HepG2 (cell line): ENCODE measurements at places on chromosomes 11 and 22. TPM values are rescaled to one million over a fixed set of nuclear protein-coding genes. Genes with fewer than 3 reads are reported as not detected.

DNA sequence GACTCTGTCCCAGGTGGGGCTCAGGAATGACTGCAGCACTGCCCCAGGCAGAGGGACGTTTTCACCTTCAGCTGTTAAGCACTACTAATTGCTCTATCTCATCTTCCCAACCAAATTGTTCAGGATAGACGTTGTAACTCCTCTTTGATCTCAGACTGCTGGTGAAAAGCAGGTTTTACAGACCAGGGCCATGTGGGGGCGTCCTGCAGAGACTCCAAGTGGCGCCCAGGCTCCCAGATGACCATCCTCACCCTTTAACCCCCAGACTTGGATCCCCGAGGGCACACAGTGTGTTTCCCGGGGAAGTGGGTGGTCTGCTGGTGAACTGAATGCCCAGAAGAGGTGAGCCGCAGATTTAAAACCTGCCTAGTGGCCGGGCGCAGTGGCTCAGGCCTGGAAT is 23.9 kb downstream of the FADD start:
- no peaks in the 10 kb centered on the region for H3K36me3 ChIP-seq
- no peak for DNase-seq
- H3K27me3 ChIP-seq, result peaks cover 21% of the 10 kb centered on the region
- no peak overlapping the region for H3K4me3 ChIP-seq
- no peak overlapping the region for H3K27ac ChIP-seq

Gene TRPT1
- 21.0 and 24.8 TPM in 2 replicates for total RNA-seq

Gene DGAT2
- total RNA-seq, result 39.4 and 65.6 TPM in 2 replicates

- H3K27me3 ChIP-seq, result no peaks in the 10 kb centered on the region
- no peak overlapping the region for H3K4me3 ChIP-seq
- H3K4me1 ChIP-seq, result peaks cover 1% of the 10 kb centered on the region; the same call in 1 of the 2 replicates
- H3K27ac ChIP-seq, result no peak overlapping the region
- H3K36me3 ChIP-seq, result no peaks in the 10 kb centered on the region
- DNase-seq, result no peak
These were observed 45.8 kb downstream of the SIK3 start for GRCh38 chr11:117052196-117053149.

Gene OTOG
- not detected in 2 replicates for total RNA-seq

- H3K27me3 ChIP-seq, result peaks cover 38% of the 10 kb centered on the region
- H3K27ac ChIP-seq, result no peak overlapping the region
- DNase-seq, result no peak
- H3K4me3 ChIP-seq, result no peak overlapping the region
These were observed 57.4 kb downstream of the LINC01488 start for GRCh38 chr11:69538854-69539253.

- peaks cover 2% of the 10 kb centered on the region; the same call in 1 of the 2 replicates for H3K4me1 ChIP-seq
- H3K36me3 ChIP-seq, result no peaks in the 10 kb centered on the region
- H3K4me3 ChIP-seq, result no peak overlapping the region
These were observed 20.6 kb downstream of the PARVA start for GRCh38 chr11:12397931-12398334.

DNA sequence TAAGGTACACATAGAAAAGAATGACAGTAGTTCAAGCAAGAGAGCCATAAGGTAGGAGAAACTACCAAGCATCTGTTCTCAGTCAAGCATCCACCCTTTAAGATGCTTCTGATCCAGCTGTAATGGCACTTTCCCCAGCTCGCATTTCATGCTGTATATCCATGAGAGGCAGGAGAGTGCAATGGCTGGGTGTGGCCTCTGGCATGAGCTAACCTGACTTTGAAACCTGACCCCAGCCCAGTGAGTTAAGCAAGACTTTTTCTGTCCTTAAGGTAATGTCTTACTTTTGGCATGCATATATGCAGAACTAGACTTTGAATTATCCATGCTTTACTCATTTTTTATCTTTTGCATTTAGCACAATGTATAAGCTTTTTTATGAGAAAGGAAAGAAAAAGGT is 79.8 kb upstream of the CNTN5 start:
- no peaks in the 10 kb centered on the region for H3K27me3 ChIP-seq
- H3K4me1 ChIP-seq, result no peaks in the 10 kb centered on the region
- DNase-seq, result no peak
- H3K36me3 ChIP-seq, result no peaks in the 10 kb centered on the region
- H3K27ac ChIP-seq, result no peak overlapping the region

Gene MIF
- total RNA-seq, result 537 and 634 TPM in 2 replicates

Gene OR10D3
- not detected in 2 replicates for total RNA-seq

Gene CCDC88B
- total RNA-seq, result 4.8 and 5.2 TPM in 2 replicates

DNA sequence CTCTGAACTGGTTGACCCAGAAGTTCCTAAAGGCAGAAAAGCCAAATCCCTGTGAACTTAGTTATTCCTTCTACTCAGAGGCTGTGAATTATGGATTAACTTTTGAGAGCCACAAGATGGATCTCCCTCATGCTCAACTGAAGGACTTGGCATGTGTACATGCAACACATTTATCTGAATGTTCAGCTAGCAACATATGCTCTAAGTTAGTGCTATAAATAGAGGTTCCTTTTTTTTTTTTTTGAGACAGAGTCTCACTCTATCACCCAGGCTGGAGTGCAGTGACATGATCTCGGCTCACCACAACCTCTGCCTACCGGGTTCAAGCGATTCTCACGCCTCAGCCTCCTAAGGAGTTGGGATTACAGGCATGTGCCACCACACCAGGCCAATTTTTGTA is 40.1 kb downstream of the EIF4ENIF1 start:
- peaks cover 47% of the 10 kb centered on the region for H3K36me3 ChIP-seq
- no peak overlapping the region for H3K27ac ChIP-seq
- H3K27me3 ChIP-seq, result no peaks in the 10 kb centered on the region
- no peaks in the 10 kb centered on the region for H3K4me1 ChIP-seq
- DNase-seq, result no peak

- H3K27me3 ChIP-seq, result no peaks in the 10 kb centered on the region; the same call in none of the 2 replicates
- H3K36me3 ChIP-seq, result no peaks in the 10 kb centered on the region
- H3K27ac ChIP-seq, result no peak overlapping the region
These were observed 17.0 kb downstream of the HTR3A start for GRCh38 chr11:113991718-113992458.

DNA sequence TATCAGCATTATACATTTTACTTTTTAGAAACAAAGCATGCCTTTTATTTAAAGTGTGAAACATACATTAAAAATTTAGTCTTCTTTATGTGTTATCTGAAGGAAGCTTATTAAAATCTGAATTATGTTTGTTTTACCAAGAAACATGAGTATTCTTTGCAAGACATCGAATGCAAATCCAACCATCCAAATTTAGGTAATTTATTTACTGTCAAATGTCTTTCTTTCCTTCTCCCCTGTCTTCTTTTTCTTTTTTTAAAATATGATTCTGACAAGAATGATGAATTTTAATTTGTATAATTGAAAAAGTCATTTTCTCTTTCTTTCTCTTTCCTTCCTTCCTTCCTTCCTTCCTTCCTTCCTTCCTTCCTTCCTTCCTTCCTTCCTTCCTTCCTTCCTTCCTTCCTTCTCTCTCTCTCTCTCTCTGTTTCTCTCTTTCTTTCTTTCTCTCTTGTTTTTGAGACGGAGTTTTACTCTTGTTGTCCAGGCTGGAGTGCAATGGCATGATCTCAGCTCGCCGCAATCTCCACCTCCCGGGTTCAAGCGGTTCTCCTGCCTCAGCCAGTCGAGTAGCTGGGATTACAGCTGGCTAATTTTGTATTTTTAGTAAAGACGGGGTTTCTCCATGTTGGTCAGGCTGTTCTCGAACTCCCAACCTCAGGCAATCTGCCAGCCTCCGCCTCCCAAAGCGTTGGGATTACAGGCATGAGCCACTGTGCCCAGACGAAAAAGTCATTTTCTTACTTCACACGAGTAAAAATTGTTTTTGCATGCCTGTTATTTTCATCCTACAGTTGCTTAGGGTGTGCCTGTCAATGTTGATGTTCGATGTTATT is 157.5 kb downstream of the TMEM135 start:
- H3K27ac ChIP-seq, result no peak overlapping the region
- H3K4me1 ChIP-seq, result no peaks in the 10 kb centered on the region
- no peak for DNase-seq
- no peaks in the 10 kb centered on the region for H3K27me3 ChIP-seq

- H3K27ac ChIP-seq, result no peak overlapping the region
- H3K4me1 ChIP-seq, result peaks cover 58% of the 10 kb centered on the region
- no peaks in the 10 kb centered on the region for H3K27me3 ChIP-seq
- no peak overlapping the region for H3K4me3 ChIP-seq
These were observed 30.4 kb downstream of the NEAT1 start for GRCh38 chr11:65452806-65453490.

GRCh38 chr11:35237860-35238715 is 99.1 kb downstream of the CD44 start:
- H3K27me3 ChIP-seq, result no peaks in the 10 kb centered on the region
- H3K4me1 ChIP-seq, result peaks cover 12% of the 10 kb centered on the region; the same call in 1 of the 2 replicates
- no peaks in the 10 kb centered on the region for H3K36me3 ChIP-seq
- no peak overlapping the region for H3K27ac ChIP-seq
- H3K4me3 ChIP-seq, result no peak overlapping the region

DNA sequence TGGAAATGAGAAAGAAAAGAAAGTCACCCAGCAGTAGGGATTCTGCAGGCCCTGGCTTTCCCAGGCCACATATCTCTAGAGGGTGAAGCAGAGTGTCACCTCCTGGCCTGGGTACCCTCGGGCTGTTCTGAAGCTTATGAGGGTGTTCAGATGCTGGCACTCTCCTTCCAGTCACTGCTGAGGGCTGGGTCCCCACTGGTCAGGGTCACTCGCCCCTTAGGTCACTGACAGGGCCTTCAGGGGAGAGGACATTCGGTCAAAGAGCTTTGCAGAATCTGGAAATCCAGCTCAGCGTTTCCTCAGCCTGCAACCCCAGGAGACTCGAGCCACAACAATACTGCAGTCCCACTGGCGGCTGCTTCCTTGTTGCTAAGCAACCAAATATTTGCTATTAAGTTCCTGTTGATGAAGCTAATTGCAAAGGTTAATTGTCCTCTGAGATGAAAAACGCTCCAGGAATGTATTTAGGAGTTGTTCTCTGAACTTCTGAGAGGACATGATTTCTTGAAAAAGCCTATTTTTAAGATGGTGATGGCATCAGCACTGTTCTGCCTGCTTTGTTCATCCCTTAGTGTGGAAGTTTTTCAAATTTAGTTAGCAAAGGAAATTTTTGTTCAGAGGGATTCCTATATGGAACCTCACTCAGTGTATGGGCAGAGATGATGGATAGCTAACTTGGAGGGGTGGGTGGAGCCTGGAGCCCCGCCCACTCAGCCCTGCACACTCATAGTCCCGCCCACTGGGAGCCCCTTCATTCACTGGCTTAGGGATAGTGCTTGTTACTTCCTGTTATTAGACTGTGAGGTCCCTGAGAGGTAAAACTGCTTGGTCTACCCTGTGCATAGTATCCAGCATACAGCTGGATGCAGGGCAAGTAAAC is 109.2 kb downstream of the CSNK2A3 start:
- H3K27me3 ChIP-seq, result no peaks in the 10 kb centered on the region
- DNase-seq, result no peak
- no peak overlapping the region for H3K4me3 ChIP-seq
- no peaks in the 10 kb centered on the region for H3K4me1 ChIP-seq

- H3K4me1 ChIP-seq, result peaks cover 38% of the 10 kb centered on the region
- peak overlapping the region; percentile 82 for H3K27ac ChIP-seq
- peak; percentile 16 for DNase-seq
- no peaks in the 10 kb centered on the region for H3K36me3 ChIP-seq
These were observed 700 bp downstream of the TTC17 start for GRCh38 chr11:43359422-43359818.

Gene CARD18
- total RNA-seq, result not detected in 2 replicates

DNA sequence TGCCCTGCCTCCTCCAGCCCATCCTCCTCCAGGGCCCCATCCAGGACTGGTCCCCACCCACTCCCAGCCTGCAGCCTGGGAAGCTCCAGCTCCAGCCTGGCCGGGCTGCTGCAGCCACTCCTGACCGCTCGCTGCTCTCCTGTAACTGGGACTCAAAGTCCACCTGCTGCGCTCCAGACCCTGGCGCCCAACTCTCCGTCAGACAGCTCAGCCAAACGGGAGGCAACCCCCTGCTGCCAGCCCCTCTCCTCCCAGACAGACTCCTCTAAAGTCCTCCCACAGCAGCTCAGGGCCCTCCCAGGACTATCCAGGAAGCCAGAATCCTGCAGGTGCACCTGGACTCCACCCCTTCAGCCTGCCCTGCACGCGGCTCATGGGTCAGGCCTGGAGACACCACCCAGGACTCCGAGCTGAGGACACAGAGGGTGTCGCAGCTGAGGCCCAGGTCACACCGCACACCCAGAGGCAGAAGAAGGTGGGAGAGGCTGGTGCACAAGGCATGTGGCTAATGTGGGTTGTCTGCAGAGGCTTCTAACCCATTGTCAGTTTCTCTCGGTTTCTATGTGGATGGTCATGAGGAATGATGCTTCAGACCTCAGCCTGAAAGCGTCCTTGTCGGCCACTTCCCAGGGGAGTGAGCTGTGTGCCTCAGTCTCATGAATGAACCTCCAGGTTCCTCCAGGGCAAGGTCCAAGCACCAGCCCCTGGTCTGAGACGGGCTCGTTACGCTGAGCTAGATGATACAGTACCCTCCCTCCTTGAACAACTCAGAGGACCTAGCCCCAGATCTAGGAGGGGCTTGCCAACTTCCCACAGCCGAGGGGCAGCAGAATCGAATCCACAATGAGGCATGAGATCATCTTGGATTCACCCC is 1514.8 kb downstream of the TBC1D22A start:
- H3K4me1 ChIP-seq, result no peaks in the 10 kb centered on the region
- no peaks in the 10 kb centered on the region; the same call in 1 of the 2 replicates for H3K27me3 ChIP-seq
- no peak overlapping the region for H3K27ac ChIP-seq
- DNase-seq, result no peak

DNA sequence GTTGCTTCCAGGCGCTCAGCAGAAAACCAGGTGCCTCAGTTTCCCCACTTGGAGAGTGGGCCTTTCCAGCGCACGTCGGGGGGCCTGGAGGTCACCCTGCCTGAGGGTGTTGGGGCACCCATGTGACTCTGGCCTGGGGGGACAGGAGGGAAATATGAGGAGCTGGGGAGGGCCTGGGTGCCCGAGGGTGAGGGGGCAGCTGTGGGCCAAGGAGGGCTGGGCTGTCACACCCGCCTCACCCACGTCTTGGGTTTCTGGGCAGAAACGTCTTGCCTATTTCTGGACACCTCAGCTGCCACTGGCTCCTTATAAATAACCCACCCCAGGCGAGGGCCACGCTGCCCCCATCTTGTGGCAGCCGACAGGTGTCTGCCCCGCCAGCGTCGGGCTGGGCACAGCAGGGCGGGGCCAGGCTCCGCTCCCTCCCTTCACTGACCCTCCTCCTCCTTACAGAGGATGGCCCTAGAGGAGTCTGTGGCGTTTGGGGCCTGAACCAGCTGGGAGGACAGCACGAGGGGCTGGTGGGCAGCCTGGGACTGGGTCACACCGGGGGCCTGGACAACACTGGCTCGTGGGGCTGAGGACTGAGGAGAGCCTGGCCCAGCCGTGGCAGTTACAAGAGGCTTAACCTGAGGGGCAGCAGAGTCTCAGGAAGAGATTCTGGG is 1.5 kb downstream of the TNNT3 start:
- peaks cover 29% of the 10 kb centered on the region for H3K27me3 ChIP-seq
- no peaks in the 10 kb centered on the region for H3K4me1 ChIP-seq
- no peak for DNase-seq
- H3K36me3 ChIP-seq, result no peaks in the 10 kb centered on the region
- H3K27ac ChIP-seq, result no peak overlapping the region
- H3K4me3 ChIP-seq, result no peak overlapping the region
